Caudate nucleus (tissue), 63 donors: ENCODE measurements at places on chromosomes 12 and 14.

GRCh38 chr12:45304514-45305178 lies 88.8 kb downstream of the ANO6 start:
- no peak for DNase-seq

GRCh38 chr14:74824997-74825396 lies 50.9 kb downstream of the PROX2 start:
- no peak for DNase-seq

- DNase-seq: no peak
Measured at GRCh38 chr14:56310643-56311042, 192.4 kb downstream of the PELI2 start.

DNA sequence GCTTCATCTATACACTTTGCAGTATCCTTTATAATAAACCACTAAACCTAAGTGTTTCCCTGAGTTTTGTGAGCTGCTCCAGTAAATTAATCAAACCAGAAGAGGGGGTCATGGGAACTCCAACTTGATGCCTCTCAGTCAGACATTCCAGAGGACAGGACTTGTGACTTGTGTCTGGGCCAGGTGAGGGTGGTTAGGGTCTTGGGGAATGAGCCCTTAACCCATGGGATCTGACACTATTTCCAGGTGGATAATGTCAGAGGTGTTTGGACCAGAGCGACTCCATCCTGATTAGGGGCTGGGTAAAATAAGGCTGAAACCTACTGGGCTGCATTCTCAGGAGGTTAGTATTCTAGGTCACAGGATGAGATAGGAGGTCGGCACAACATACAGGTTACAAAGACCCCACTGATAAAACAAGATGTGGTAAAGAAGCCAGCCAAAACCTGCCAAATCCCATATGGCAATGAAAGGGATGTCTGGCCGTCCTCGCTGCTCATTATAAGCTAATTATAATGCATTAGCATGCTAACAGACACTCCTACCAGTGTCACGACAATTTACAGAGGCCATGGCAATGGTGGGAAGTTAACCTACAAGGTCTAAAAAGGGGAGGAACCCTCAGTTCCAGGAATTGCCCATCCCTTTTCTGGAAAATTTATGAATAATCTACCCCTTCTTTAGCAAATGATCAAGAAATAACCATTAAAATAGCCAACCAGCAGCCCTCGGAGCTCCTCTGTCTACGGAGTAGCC lies 58.7 kb downstream of the BCAT1 start:
- no peak for DNase-seq
